Activated CD8-positive, alpha-beta memory T cell treated with anti-CD3 and anti-CD28 coated beads for 4 hours (primary cell): ENCODE measurements at places on chromosomes 16 and 17.

DNA sequence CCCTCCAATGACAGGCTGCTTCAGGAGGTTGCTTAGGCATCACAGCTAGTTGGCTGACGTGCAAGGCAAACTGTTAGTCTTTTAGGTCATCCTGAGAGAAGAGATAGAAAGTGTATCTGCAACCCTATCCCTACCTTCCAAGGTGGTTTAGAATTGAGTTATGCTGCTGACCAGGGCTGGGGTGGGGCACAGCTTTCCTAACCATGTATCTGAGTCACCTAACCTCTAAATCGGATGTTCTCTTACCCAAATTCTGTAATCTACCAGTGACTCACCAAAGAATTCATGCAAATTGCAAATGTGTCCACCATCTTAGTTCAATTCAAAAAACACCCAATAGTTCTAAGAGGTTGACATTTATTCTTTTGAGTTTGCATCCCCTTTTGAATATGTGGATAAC is 107.2 kb upstream of the DYNLRB2 start:
- no peak for DNase-seq

- DNase-seq = no peak
These were observed 274.5 kb upstream of the KIF2B start for GRCh38 chr17:53548252-53548651.

GRCh38 chr17:76868669-76869495 is 678 bp downstream of the MGAT5B start:
- DNase-seq = no peak

GRCh38 chr16:83397601-83398291 is 410.0 kb upstream of the HSBP1 start:
- no peak for DNase-seq

- no peak for DNase-seq
These were observed 3.8 kb upstream of the DNAH2 start for GRCh38 chr17:7713782-7714181.

DNA sequence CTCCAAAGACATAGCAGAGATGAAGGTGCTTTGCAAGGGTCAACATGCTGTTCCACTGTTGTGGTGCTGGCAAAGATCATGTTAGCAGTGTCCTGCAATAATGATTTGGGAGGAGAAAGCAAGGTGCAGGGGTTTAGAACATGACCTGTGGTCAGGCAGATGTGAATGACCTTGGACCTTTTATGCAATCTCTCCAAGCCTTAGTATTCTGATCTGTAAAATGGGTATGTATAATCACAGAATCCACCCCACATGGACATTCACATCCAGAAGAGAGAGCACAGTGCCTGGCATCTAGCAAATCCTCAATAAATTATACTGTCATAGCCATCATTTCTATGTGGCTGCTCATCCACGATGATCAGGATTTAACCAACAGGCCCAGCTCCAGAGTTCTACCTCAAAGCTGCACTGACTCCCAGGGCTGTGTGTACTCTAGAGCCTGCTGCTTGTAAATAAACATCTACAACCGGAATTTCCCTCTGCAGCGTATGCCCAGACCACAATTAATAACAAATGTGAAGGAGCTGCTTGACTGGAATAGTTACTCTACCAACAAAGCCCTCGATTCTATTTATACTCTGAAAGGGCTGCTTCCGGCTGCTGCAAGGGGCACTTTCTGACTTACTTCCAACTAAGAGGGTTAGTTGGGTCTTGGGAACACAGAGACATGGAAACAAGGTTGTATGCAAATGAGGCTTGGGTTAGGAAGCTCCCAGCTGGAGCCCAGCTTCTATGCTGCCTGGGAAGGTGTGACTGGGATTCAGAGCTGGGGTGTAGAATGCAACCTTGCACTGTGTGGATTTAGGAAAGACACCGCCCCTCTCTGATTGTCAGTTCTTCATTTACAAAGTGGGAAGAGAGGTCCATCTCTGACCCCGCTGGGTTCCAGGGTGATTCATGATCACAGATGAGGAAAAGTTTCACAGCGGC is 265.2 kb downstream of the XYLT1 start:
- DNase-seq = no peak

GRCh38 chr16:82229800-82230619 is 60.0 kb upstream of the MPHOSPH6 start:
- DNase-seq = peak; percentile 14

DNA sequence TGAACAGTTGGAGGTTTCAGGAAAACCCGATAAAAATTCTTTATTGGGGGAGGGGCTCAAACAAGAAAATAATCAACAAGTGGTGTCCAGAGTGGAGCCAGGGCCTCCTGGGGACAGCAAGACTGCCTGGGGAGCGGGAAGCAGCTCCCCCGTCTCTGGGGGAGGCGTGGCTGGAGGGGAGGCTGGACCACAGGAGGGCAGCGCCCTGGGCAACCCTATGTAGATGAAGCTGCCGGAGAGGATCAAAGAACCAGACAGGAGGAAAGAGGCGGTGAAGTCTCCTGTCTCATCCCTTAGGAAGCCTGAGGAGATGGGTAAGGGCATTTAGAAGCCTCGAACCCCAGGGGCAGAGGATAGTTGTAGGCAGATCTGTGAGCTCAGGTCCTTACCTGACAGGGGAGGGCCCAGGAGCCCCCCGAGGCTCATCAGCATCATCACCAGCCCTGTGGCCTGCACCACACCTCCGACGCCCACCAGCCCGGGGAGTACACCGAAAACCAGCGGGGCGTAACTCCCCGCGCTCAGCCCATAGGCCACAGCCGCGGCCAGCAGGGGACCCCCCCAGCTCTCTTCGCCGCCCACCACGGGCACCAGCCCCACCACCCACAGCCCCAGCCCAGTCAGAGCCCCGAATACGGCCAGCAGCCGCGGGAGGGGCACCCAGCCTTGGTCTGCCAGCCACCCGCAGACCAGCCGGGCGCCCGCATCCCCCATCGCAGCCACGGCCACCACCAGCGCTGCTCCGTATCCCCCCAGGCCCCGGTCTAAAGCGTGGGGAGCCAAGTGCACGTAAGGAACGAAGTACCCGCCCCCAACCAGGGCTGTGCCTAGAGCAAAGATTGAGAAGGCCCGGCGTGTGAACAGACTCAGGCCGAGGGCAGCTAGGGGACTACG is 2.0 kb downstream of the SLC16A11 start:
- no peak for DNase-seq

DNA sequence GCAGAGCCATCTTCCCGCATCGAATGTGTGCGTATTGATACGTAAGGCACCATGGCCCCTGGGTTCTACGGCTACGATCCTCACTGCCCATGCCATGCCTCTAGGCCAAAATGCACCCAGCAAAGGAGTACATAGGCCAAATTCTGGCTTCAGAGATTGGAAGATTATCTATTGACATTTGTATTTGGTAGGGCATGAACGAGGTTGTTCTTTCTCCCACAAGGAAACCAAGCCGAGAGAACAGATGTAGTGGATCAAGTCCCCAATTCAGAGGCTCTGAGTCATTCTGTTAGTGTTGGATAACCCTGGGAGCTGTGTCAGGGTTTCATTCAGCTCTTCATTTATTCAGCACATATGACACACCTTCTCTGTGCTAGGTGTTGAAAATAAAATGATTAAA is 36.5 kb downstream of the HOXB1 start:
- DNase-seq = no peak

GRCh38 chr16:85571813-85572619 is 41.1 kb upstream of the GSE1 start:
- no peak for DNase-seq

DNA sequence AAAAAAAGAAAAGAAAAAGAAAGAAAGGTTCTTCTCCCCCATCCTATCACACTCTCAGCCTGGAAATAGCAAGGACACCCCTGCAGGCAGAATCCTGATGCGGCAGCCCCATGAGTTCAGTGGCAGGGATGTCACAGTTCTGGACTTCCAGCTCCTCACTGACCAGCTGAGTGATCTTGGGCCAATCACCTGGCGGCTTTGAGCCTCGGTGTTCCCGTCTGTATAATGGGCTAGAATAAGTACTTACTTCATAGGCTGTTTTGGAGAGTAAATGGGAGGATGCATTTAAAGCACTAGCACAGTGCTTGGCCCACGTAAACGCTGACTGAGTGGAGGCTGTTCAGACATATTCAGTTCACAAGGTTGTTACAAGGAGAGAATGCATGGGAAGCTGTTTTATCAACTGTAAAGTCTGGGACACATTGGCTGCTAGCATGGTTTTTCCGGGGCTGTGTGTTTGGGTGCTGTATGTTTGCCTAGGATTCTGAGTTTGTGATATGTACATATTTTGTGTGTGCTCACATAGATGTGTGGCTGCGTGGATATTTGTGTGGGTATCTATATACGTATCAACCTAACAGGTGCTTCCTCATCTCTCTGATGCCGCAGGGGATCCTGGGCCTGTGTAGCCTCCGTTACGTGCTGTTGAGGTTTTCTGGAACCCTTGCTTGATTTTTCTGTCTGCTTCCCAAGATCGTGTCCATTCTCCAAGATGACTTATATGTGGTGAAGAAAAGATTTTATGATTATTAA is 3.4 kb downstream of the BHLHA9 start:
- DNase-seq = no peak

DNA sequence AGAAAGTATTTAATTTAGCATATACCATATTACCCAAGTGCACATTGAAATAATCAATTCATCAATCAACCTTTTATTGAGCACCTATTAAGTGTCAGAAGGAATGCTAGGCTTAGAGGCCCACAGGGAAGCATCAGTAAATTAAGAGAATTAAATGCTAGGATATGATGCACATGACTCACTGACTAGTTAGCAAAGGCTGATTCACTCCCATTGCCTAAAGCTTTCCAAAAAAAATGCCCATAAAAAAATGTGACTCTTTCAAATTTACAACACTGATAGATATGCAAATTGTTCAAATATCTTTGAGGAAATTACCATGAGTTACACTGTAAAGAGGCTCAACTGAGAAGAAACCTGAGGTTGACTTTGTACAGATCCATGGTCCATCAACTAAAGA is 883.3 kb downstream of the CDH11 start:
- no peak for DNase-seq

DNA sequence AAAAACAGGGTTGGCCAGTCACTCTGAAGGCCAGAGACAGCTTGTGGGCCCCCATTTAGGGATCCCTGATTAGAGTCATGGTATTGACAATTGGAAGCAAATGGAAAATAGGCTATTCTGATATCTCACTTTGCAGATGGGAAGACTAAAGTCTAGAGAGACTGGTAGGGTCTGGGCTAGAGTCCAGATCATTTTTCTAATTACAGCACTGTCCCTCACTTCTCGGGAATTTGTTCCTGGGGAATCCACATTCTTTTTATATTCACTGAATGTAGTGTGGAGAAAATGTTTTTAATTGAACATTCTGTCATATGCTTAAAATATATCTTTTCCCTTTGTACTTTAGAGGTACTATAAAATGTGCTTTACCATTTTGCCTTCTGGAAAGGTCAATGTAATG is 1.1 kb downstream of the KATNIP start:
- DNase-seq = no peak

DNA sequence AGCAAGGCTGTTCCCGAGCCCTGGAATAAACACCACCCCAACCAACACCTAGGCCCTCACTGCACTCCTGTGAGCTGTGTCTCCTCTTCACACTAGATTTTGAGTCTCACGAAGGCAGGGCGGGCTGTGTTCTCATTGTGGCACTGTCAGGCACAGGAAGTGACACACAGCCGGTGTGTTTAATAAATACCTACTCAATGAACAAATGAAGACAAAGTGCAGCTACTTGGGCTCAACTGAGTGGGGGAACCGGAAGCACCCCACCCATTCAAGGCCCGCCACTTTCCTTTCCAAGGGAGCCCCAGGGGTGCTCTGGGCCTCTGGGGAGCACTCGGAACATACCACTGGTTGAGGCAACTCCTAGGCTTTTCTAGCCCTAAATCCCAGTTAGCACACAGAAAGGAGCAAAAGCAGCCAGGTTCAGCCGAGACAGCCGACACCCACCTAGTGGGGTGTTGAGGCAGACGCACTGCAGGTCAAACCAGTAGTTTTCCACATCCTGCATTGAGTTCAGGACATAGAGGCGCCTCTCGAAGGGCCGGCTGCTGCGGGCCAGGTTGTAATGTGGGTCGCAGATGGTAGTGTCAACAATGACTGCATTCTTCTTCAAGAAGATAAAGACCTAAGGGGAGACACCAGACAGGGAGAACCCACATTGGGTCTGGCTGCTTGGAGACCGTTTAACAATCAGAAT is 57.7 kb downstream of the GTF3C1 start:
- DNase-seq = no peak

- DNase-seq = no peak
These were observed 771.7 kb downstream of the KCNJ18 start for GRCh38 chr17:22464041-22464440.

- no peak for DNase-seq
These were observed 32.4 kb downstream of the LCMT1 start for GRCh38 chr16:25143928-25144327.

DNA sequence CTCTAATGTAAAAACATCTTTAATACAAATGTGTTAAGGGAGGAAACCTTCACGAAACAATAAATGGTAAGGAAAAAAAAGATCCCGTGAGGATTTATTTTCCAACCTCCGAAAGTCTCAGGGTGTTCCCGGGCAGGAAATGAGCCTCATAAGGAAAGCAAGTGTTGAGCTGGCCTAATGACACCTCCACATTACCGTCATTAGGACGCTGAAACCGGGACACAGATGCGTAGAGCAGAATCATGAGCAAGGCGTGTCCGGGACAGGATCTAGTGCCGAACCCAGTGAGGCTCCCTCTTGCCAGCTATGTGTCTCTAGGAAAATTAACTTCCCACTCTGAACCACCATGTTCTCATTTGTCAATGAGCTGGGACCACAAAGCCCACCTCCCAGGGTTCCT is 22.7 kb upstream of the CYTH1 start:
- no peak for DNase-seq

GRCh38 chr17:15918261-15918660 is 26.7 kb upstream of the ADORA2B start:
- no peak for DNase-seq

DNA sequence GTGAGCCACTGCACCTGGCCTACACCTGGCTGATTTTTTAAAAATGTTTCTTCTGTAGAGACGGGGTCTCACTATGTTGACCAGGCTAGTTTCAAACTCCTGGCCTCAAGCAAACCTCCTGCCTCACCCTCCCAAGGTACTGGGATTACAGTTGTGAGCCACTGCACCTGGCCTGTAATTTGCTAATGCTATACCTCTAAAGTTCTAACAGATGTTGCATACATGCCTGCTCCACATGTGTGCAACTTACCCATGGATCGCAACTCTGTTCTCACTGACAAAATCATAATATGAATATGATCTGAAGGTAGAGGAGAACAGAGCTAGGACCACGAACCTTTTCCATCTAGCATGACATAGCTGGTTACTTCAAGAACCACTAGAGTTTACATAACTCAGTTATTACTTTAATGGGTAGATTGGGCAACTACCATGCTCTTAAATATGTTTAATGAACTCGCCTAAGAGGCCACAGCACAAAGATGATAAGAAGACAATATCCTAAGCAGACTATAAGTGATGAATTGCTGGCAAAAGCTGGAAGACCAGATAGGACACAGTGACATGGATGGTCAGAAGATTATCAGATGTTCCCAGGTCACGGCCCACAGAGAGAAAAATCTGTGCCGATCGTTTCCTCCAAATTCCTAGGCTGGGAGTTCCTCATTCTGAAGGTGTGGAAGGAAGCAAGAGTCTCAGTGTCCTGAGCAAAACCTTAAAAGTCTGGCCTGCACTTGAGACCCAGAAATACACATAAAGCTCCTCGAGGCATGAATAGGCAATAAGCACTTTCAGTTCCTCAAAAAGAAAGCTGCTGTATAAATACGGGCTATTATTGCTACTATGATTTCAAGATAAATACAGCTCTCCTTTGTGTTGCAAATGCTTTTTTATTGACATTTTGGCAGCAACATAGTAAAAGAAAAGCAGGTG is 53.6 kb upstream of the ICAM2 start:
- DNase-seq = no peak
